DMS53 (cell line): ENCODE measurements at places on chromosomes 12 and 14.
A peak's percentile ranks its signal among the peaks of the same experiment; 100 is the strongest.

- DNase-seq: no peak
These were observed 38.6 kb downstream of the FBXO34 start for GRCh38 chr14:55309761-55310365.

GRCh38 chr12:27387473-27387872 lies 54.8 kb downstream of the BMAL2 start:
- peak; percentile 86 for DNase-seq

GRCh38 chr14:69317780-69318179 lies 57.8 kb downstream of the GALNT16 start:
- no peak for DNase-seq

GRCh38 chr14:53515276-53515675 lies 362.2 kb upstream of the DDHD1 start:
- no peak for DNase-seq

GRCh38 chr12:71183846-71184245 lies 26.0 kb upstream of the TSPAN8 start:
- no peak for DNase-seq

DNA sequence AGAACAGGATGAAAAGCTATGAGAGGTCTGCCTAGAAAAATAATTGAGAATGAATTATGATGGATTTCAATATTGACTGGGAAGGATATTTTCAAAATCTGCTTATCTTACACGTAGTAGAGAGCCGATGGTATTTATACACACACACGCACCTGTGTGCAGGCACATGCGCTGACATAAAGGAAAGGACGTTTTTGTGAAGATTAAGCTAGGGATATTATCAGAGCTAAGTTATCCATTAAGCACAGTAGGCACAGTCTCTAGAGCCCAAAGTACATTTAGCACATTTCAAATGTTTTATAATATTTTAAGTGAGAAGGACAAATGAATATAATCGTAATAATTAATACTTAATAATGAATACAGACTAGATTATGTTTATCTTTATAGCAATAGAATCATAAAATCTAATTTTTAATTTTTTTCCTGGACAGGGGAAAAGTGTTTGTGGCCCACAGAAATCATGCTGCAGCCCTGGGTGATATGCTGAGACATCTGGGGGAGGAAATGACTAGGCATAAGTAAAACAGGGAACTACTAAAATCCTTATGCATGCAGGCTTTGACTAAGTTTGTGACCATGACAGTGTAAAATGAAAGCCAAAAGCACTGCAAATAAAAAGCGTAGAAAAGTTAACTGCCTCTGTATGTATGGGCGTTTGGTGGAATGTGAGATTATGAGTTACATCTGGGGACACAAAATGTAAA lies 146.1 kb downstream of the KITLG start:
- no peak for DNase-seq

- no peak for DNase-seq
These were observed 1422.1 kb upstream of the FLRT2 start for GRCh38 chr14:84107835-84108343.

- no peak for DNase-seq
These were observed 7.5 kb downstream of the TMED2 start for GRCh38 chr12:123591702-123592481.

DNA sequence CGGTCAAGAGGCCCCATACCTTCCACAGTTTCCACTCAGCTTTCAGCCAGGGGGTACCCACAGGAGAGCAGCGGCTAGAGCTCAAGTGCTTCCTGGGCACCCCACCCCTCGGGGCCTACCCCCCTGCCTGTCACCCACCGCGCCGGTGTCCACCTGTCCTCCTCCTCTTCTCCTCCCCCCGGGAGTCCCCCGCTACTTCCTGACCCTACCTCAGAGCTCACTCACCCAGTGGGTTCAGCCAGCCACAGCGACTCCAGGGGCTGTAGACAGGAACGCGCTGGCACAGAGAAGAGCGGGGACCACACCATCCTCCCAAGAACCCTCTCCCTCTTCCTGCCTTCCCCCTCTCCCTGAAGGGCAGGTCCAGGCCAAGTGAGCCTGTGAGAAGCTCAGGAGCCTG lies 123.0 kb downstream of the ESRRB start:
- DNase-seq: no peak

DNA sequence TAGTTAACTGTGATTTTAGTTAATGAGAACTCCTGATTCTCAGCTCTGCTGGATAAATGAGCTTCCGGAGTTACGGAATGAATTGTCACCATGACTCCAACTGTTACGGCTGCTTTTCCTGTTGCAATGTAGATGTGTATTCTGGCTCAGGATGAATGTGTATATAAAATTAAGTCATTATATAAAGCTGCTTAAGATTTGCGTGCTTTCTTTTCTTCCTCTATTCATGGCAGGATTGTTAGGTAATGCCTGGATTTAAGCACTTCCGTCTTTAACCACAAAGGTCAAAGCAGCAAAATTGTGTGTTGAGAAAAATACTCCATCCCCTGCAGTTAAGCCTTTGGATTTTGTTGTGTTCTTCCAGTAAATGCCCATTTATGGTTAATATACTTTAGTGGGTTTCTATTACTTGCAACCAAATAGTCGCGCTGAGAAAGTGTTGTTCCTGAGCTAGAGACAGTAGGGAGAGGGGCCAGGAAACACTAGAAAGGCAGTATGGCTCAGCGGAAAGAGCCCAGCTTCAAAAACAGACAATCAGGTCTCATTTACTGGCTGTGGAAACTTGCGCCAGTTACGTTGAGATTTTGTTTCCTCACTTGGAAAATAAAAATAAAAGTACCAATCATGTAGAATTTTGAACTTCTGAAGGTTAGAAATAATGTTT lies 9.4 kb upstream of the CCDC175 start:
- DNase-seq: no peak

GRCh38 chr14:37592482-37593408 lies 2.3 kb downstream of the FOXA1 start:
- peak; percentile 63 for DNase-seq

DNA sequence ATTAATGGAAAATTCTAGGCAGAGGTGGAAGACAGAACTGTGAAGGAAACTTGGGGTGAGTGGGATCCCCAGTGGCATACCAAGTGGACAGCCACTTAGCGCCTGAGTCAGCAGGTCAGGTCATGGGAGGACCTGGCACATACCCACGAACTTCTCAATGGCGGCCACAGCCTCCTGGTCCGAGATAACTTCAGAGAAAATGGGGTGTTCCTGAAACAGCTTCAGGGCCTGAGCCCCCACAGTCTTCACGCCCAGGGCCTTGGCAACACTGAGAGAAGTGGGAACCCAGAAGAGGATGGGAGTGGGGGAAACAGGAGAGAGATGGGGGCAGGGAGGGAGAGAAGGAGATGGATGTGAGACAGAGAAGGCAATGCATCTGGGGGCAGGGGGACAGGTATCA lies 9.9 kb downstream of the SDS start:
- no peak for DNase-seq

DNA sequence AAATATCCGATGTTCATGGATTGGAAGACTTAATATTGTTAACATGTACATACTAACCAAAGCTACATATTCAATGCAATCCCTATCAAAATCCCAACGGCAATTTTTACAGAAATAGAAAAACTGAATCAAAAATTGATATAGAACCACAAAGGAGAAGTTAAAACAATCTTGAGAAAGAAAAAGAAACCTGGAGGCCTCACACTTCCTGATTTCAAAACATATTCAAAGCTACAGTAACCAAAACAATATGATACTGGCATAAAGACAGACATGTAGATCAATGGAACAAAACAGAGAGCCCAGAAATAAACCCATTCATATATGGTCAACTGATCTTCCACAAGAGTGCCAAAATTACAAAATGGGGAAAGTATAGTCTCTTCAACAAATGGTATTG lies 5.4 kb upstream of the PELI2 start:
- DNase-seq: no peak

- no peak for DNase-seq
These were observed 222.1 kb downstream of the NELL2 start for GRCh38 chr12:44653861-44654527.

GRCh38 chr14:77902811-77903210 lies 102.9 kb downstream of the ADCK1 start:
- no peak for DNase-seq

- no peak for DNase-seq
These were observed 9.3 kb upstream of the FBRSL1 start for GRCh38 chr12:132480623-132481132.

- DNase-seq: peak; percentile 2
These were observed 27.0 kb downstream of the GPR135 start for GRCh38 chr14:59438195-59438647.

DNA sequence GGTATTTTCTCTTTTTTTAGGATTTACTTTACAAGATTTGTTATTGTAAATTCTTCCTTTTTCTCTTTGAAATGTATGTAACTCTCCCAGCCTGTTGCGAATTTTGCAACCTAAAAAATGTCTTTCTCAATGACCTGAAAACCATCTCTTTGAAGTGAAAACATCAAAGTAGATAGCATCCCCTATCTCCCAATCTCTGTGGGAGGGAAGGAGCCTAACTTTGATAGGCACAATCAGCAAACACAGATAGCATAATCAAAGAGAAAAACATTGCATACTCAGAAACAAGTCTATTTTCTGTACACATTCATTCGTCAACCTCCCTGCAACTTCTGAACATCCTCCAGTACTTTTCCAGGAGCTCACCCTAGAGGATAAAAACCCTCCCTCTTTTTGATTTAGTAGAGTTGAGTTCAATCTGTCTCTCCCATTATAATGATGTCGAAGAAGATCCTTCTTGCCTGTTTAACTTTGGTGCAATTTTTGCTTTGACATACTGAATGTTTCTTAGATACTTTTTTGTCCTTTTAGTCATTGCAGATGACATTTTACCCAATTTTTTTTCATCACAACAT lies 849.2 kb upstream of the LRFN5 start:
- DNase-seq: no peak

GRCh38 chr14:62206456-62206855 lies 444.2 kb downstream of the SNAPC1 start:
- no peak for DNase-seq

DNA sequence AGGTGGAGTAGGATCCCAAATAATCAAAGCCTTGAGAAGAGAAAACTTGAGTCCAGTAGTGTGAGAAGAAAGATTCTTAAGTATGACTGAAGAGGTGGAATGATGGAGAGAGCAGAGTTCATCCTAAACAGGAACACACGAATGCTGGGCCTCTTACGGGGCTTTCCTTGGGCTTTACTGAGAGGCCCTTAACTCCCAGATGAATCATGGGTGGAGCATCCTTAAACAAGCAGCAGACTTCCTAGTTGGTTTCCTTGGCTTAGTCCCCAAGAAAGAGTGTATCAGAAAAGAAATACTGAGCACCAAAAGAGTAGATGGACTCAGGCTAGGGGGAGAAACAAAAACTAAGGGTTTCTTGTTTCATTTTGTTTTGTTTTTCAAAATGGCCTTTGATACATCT lies 132.5 kb downstream of the GPR135 start:
- DNase-seq: no peak

GRCh38 chr14:75645056-75645455 lies 15.6 kb downstream of the ERG28 start:
- DNase-seq: peak; percentile 11

DNA sequence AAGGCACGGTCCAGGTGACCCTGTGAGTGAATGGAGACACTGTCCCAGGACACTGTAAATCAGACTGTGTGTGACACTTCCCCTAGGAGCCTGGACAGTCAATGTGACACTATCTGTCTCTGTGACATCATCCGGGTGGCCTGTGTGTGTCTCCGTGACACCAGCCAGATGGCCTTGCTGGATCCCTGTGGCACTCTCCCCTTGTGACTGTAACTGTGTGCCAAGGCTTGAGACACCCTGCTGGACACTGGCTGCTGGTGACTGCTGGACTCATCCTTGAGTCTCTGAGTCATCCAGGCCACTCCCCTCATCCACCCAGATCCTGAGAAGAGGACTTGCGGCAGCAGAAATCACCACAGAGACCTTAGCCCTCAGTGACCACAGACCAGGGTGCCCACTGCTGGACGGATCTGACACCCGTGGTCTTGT lies 51.6 kb downstream of the MVK start:
- peak; percentile 58 for DNase-seq

- no peak for DNase-seq
These were observed 35.2 kb downstream of the HELB start for GRCh38 chr12:66337381-66338010.

GRCh38 chr12:96780330-96780729 lies 126.7 kb upstream of the NEDD1 start:
- no peak for DNase-seq

DNA sequence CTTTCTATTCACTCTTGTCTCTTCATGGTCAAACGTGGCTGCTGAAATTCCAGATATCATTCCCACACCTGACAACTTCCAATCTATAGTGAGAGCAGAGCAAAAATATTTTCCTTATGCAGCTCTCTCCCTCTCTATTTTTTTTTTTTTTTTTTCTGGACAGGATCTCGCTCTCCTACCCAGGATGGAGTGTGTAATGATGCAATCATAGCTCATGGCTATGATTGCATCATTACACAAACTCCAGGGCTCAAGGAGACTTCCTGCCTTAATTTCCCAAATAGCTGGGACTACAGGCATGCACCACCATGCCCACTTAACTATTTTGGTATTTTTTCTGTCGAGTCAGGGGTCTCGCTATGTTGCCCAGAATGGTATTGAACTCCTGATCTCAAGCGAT lies 1398.9 kb downstream of the AACS start:
- no peak for DNase-seq

GRCh38 chr12:1471224-1471623 lies 123.2 kb downstream of the FBXL14 start:
- no peak for DNase-seq

- no peak for DNase-seq
These were observed 58.2 kb downstream of the KIF26A start for GRCh38 chr14:104196461-104197140.

DNA sequence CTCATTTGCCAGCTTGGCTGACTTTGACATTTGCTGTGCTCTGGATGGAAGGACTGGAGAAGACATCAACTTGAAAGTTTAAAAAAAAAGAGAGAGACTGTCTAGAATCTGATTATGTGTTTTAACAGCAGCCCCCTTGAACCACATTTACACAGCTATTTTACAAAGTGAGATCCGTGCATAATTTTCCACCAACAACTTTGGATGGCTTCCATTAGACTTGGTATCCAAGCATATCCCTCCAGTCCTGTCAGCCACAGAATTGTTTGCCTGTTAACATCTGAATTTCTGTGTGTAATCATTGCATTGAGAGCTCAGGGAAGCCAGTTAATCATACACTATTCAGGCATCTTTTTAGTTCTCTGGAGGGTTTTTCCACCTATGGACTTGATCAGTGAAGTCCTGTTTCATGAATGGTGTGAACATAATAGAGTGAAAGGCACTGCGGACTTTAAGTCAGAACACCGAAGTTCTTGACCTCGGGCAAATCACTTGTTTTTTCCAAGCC lies 93.7 kb downstream of the SAMD4A start:
- DNase-seq: peak; percentile 9

GRCh38 chr14:39488600-39488999 lies 56.4 kb upstream of the FBXO33 start:
- DNase-seq: peak; percentile 66

- no peak for DNase-seq
These were observed 15.2 kb upstream of the CCDC175 start for GRCh38 chr14:59591641-59592370.

GRCh38 chr14:79587875-79588274 lies 623.4 kb downstream of the DIO2 start:
- DNase-seq: no peak

- DNase-seq: no peak
These were observed 231.2 kb downstream of the CHST11 start for GRCh38 chr12:104687823-104688573.

- DNase-seq: no peak
These were observed 1.5 kb downstream of the TCL1A start for GRCh38 chr14:95712398-95712797.
